ENCODE measurements at places on chromosomes 6 and 20.

DNA sequence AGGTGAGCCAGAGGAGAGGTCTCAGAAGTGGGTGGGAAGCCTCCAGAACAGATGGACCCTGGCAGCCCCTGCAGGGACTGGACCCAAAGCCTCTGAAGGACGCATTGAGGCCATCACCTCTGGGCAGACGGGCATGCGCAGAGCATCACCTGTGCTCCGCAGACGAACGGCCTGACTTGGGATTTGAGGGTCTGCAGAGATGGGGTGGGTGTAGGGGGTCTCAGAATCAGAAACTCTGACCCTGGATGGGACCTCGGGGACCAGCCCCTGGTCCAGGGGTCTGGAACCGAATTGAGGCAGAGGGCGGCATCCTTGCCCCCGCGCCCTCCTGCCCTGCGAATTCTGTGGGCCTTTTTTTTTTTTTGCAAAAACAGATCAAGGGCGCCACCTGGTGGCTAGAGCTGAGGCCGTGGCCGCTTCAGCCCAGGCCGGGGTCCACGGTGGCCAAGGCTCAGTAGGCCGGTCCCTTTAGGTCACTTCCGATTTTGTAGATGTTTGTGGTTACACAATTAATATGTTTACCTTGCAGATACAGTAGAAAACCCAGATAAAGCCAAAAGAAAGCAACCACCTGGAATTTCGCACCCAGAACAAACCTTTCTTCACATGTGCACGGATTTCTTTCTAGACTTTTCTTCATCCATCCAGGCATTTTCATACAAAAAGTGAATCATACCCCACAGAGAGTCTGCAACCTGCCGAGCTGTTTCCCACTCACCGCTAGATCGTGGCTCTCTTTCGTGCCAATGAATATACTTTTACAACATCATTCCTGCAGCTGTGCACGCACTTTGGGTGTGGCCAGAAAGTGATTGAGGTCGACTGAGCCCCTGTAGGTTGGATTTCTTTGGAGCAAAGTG is 25.9 kb downstream of the ZBP1 start:
- DNase-seq, result peak; percentile 39

DNA sequence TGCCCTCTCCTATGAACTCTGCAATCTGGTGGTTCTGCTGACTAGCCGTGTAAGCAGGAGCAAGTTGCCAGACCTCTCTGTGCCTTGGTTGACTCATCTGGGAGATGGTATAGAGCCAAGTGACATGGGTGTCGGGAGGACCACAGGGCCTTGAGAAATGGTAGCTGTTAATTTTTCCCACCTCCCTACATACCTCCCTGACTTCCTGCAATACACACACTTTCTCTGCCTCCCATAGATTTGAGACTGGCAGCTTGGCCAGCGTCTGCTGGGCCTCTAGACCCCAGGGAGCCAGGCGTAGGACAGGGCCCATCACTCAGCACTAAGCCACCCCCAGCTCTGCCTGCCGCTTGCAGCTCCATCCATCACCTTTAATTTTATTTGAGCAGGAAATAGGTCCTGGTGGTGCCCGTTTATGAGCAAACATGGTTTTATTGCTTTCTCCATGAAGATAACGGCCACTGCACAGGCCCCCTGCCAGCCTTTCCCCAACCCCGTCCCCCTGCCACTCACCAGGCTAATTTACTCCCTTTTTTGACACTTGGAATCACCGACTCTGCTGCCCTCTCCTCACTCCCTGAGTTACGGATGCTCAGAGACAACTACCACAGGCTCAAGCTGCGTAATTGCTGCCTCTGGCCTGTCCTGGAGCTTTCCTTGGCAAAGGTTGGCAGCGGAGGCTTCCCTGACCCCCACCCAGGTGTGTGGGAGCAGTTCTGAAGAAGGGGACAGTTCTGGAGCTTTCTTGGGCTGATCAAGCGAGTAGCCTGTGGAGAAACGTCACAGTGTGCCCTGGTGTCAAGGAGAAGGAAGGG is 11.1 kb downstream of the GLP1R start:
- no peak for DNase-seq

GRCh38 chr20:34557936-34558319 is 590 bp upstream of the MAP1LC3A start:
- DNase-seq, result no peak

- DNase-seq, result no peak
Measured at GRCh38 chr6:7328243-7328642, 15.2 kb upstream of the SSR1 start.

DNA sequence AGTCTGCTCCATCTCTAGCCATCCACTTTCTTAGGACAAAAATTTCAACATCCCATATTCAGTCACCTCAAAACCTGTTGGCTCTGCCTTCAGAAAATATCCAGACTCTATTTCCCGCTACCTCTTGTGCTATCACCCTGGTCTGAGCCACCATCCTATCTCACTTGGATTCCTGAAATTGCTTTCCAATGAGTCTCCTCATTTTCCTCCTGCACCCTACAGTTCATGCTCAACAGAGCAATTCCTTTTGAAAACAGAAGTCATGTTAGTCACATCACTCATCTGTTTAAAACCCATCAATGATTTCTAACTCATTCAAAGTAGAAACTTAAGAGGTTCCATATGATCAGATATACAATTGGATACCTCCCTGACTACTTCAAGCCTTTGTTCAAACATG is 229.9 kb downstream of the ADGRG6 start:
- no peak for DNase-seq

DNA sequence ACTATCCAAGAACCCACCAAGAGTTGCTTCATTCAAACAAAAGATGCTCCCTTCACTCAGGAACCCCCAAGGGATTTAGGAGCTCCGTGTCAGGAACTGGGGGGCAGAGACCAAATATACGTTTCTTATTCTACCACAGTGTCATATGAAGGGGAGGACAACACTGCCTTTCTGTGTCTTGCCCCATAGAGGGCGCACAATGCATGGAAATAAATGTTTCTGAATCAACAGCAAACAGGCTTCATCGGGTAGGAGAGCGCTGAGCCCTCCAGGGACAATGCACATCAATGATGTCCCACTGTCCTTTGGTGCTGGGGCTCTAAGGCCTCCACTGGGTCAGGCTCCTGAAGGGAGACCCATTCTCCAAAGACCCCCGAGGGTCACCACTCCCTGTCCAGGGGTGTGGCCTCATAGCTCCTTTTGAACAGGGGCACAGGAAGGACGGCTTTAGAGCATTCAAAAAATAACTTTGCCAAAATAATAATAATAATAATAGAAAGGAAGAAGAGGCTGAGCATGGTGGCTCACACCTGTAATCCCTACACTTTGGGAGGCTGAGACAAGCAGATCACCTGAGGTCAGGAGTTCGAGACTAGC is 31.1 kb downstream of the PLG start:
- peak; percentile 48 for DNase-seq

DNA sequence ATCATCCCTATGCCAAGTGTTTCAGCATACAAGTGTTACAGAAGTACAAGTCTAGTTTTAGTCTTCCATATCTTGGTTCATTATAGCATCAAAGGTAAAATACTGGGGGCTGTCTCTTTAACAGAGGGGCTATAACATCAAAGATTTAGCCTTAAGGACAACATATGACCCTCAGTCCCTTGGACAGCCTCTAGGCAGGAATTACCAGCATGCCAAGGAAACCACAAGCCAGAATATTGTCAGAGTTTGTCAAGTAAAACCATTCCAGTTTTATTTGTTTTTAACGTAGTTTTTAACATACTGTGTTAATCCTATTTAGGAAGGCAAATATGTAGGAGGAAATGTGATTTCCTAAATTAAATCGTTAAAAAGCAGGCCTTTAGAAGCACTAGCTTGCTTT is 18.6 kb downstream of the ZKSCAN8 start:
- DNase-seq, result no peak

DNA sequence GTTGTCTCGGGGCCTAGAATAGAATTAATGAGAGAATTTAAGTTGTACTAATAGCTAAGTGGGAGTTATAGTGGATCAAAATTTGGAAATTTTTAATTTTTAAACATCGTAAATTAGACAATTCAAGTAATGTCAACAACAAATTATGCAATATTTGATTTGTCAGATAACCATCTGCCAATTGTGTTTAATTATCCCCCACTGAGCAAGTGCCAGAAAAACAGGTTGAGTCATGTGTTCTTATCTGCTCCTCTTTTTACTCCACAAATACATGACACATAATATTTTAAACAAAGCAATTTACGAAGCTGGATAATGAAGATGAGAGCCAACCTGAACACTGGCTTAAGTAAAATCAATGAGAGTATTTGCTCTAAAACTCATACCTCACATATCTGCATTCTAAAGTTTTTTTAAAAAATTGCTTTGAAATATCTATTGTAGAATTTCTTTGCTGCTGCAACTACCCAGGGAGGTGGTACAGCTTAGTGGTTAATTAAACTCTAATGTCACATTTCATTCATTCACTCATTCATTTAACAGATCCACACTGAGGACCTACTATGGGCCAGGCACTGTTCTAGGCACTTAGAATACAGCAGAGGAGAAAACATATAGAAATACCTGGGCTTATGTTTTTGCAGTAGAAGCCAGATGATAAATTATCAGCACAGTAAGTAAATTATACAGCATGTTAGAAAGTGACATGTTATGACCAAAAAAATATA is 57.1 kb upstream of the MAP7 start:
- no peak for DNase-seq

DNA sequence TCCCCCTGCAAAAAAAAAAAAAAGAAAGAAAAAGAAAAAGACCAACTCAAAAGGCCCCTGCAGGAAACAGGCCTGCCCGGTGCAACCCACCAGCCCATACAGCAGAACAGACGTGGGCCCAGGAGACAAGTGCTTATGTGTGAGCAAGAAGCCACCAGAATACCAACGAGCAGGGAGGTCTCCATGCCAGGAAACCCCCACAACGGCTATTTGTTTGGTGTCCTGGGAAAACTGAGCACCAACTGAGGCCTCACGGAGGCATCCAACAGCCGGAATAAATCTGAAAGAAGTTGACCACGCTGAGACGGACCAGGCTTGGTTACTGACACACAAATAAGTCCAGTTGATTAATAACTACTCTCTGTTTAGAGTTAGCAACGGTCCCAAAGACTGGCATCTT is 29.7 kb downstream of the PTPRT start:
- no peak for DNase-seq

DNA sequence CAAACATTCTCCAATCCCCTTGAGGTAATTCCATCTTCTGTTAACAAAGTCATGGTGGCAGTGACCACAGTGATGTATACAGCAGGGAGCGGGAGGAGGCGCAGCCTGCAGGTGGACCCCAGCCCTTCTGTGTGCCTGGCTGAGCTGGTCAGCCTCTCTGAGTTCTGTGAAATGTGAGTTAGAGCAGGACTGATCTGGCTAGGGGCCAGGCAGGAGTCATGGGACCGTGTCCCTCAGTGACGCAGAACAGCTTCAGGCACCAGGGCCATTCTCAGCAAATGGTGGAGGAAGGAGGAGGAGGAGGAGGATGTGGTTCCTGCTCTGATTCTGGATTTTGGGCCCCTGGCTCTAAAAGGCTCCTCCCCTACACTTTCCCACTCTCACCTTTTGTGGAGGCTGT is 6.9 kb downstream of the PHACTR3 start:
- no peak for DNase-seq

DNA sequence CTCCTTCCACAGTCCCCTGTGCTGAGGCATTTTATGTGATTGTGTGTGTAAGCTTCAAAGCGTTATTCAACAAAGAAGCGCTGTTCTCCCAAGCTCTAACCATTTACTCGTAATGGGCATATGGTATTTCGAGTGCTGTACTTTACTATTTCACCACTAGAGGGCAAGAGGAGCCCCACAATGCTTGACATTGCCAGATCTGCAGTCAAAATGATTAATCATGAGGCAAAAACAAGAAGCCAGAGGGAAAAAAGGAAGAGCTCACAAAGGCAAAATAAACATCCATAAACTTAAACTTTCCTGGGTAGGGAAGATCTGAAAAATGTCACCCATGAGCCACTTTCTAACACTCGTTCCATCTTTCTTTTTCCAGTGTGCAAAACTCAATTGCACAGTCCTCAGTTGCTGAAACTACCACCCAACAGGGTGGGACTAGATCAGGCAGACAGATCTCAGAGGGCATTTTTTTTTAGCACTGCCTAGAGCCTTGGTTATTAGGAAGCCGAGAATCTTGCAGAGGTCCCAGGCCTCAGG is 215.0 kb upstream of the PLCB4 start:
- DNase-seq, result peak; percentile 36

- no peak for DNase-seq
Measured at GRCh38 chr20:31803552-31804291, 15.4 kb upstream of the MYLK2 start.

DNA sequence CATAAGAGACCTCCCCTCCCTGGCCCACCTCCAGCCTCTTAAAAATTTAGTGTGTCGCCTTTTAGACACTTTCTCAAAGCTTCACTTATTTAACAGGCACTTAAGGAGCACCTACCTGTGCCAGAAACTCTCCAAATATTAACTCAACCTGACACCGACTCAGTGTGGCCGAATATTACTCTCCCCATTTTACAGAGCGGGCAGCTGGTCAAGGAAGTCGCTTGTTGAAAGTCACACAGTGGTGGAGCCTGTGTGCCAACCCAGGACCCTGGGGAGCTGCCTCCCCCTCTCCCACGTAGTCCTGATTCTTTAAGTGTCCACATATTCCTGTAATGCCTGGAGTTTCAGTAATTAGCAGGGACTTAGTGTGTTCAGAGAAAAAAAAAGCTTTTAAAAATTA is 1.0 kb upstream of the PMEPA1 start:
- no peak for DNase-seq

GRCh38 chr6:72212686-72213085 is 326.3 kb downstream of the RIMS1 start:
- no peak for DNase-seq

- DNase-seq, result no peak
Measured at GRCh38 chr6:150841697-150842096, 23.8 kb upstream of the MTHFD1L start.

DNA sequence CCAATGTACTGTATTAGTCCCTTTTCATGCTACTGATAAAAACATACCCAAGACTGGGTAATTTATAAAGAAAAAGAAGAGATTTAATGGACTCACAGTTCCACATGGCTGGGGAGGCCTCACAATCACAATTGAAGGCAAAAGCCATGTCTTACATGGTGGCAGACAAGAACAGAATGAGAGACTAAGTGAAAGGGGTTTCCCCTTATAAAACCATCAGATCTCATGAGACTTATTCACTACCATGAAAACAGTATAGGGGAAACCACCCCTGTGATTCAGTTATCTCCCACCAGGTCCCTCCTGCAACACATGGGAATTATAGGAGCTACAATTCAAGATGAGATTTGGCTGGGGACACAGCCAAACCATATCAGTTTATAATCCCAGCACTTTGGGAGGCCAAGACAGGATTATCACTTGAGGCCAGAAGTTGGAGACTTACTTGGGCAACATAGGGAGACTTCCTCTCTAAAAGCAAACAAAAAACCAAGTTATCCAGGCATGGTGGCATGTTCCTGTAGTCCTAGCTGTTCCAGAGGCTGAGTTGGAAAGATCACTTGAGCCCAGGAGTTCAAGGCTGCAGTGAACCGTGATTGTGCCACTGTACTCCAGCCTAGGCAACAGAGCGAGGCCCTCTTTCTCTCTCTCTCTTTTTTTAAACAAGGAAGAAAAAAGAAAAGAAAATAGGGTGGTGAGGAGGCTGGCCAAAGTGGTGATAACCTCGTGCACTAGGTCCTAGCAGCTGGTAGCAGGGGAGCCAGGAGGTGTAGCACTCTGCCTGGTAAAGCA is 22.9 kb upstream of the DDR1 start:
- DNase-seq, result no peak

Measured in CD4-positive, alpha-beta T cell treated with Interleukin-2 at 100 ng/mL for 4 hours (primary cell).